ENCODE measurements at places on chromosomes 16 and 17.

- peak; percentile 57 for DNase-seq
Observed at GRCh38 chr17:1169221-1169928, 10.4 kb downstream of the ABR start.

- DNase-seq: no peak
Observed at GRCh38 chr17:3740611-3741073, 16.9 kb downstream of the HASPIN start.

- DNase-seq: no peak
Observed at GRCh38 chr16:81327447-81328196, 12.9 kb downstream of the GAN start.

GRCh38 chr16:2586241-2586640 is 48.4 kb downstream of the PDPK1 start:
- DNase-seq: no peak

GRCh38 chr16:88943131-88943664 is 33.8 kb downstream of the CBFA2T3 start:
- no peak for DNase-seq

GRCh38 chr16:55212791-55213190 is 111.2 kb upstream of the IRX6 start:
- no peak for DNase-seq

DNA sequence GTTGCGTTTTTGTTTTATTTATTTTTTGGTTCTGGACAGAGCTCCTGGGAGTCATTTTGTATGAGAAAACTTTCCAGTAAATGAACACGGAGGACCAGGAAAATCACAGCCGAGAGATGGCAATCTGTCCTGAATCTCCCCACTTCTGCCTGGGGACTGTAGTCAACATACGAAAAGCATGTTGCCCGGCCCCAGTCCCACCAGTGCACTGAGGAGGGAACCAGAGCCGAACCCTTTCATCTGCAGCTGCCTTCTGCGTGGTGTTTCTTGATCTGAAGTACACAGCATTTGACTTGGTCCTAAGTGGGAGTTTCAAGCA is 18.9 kb downstream of the SNX11 start:
- no peak for DNase-seq

GRCh38 chr17:17837380-17837821 is 615 bp upstream of the SREBF1 start:
- no peak for DNase-seq

- no peak for DNase-seq
Observed at GRCh38 chr17:57530508-57530907, 214.6 kb downstream of the CCDC182 start.

- no peak for DNase-seq
Observed at GRCh38 chr16:84183911-84184591, 2.8 kb downstream of the TAF1C start.

DNA sequence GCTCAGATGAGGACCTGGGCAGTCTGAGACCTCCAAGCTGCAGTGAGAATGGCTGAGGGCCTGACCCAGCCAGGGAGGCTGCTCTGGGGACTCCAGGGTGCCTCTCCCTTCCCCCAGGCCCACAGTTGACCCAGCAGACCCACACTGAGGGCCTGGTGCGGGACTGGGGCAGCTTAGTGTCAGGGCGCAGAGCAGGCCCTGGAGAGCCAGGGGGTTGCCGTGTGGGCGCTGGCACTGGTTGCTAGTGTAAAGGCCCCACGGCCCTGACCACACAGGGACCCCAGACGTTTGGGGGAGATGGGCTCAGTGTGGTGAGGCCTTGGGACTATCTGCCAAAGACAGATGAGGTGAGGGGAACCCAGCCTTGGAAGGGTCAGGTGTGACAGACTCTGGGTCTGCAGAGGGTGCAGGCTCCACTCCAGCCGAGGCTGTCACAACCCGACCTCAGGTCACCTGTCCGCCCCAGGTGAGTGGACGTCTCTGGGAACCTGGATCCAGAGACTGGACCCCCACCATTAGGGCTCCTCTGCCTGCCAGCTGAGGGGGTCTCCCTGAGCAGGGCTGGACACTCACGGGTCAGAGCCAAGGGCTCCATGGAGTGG is 50.8 kb upstream of the GNG13 start:
- DNase-seq: no peak
